Stimulated activated naive CD4-positive, alpha-beta T cell (primary cell): ENCODE measurements at places on chromosomes 4 and X.

GRCh38 chrX:154048398-154048797, 28.7 kb upstream of the IRAK1 start:
- no peak for DNase-seq

GRCh38 chr4:6442555-6442954, 29.9 kb downstream of the PPP2R2C start:
- DNase-seq: no peak

GRCh38 chrX:132940727-132941327, 17.6 kb downstream of the HS6ST2 start:
- DNase-seq: no peak

- no peak for DNase-seq
These were observed 307 bp downstream of the ATG4A start for GRCh38 chrX:108091878-108092291.
